ENCODE measurements at places on chromosomes 13 and 19. TPM values are rescaled to one million over a fixed set of nuclear protein-coding genes. Genes with fewer than 3 reads are reported as not detected.

The ZNF229 gene
- 1.6 TPM for total RNA-seq

DNA sequence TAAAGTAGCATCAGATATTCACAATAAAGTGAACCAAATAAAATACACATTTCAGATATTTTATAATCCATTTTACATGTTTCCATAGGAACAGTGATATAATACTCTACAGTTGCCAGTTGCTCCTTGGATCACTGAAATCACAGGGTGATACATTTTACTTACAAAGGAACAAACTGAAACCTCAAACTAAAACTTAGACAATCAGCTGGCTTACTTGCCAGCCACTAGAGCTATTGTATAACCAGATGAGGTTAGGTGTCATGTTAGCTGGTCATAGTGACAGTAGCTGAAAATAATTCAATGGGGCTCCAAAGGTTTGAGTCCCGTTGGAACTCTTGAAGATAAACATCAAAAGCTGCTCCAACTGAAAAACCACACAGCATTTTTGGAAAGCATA is 274.6 kb downstream of the ITGBL1 start:
- DNase-seq = no peak

DNA sequence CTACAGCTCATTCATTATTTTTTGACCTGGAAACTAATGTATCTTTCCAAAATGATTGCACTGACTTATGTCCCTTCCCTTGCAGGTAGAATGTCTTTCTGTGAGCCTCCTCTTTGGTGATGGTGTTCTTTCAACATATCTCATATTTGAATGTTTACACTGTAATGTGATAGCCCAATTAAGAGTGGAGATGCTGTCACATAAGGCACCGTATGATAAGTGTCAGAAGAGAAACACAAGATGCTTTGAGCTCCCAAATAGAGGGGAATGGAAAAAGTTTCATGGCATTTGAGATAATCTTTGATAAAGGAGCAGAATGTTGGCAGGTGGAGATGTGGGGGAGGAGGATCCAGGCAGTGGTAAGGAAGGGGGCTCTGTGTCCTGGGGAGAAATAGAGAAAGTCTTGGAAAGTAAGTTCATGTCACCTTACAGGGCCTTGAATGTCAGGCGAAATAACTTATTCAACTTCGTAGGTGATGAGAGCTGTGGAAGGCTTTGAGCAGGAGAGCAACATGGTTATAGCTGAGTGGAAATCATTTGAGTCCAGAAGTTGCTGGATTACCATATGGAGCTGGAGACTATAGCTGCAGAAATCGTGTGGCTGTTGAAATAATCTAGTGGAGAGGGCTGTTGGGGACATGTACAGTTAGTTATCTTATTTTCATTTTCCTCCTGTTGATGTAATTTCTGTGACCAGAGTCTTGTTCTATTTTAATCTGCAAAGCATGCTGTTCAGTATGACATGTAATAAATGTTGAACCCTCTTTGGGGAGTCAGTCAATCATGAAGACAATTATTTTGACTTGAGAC is 10.3 kb upstream of the RNF113B start:
- no peak for DNase-seq

GRCh38 chr19:49422407-49423070 is 702 bp downstream of the PTH2 start:
- DNase-seq = no peak

- no peak for DNase-seq
These were observed 14.6 kb downstream of the MPND start for GRCh38 chr19:4357921-4358326.

GRCh38 chr13:110149036-110149435 is 157.9 kb downstream of the COL4A1 start:
- no peak for DNase-seq

- DNase-seq = no peak
These were observed 1.7 kb upstream of the ANKRD10 start for GRCh38 chr13:110916301-110917142.

- DNase-seq = no peak
These were observed 4.2 kb upstream of the GIPR start for GRCh38 chr19:45663800-45664199.

- DNase-seq = no peak
These were observed 419 bp downstream of the MRPS31 start for GRCh38 chr13:40770609-40770933.

- no peak for DNase-seq
These were observed 27.6 kb downstream of the PIAS4 start for GRCh38 chr19:4035018-4035566.

All from gastrocnemius medialis (tissue), 4 donors.